Stimulated activated CD8-positive, alpha-beta memory T cell treated with anti-CD3 and anti-CD28 coated beads, Interleukin-4, amount 100 ng/mL, for 4 hours (primary cell): ENCODE measurements at places on chromosomes 11 and 22.

DNA sequence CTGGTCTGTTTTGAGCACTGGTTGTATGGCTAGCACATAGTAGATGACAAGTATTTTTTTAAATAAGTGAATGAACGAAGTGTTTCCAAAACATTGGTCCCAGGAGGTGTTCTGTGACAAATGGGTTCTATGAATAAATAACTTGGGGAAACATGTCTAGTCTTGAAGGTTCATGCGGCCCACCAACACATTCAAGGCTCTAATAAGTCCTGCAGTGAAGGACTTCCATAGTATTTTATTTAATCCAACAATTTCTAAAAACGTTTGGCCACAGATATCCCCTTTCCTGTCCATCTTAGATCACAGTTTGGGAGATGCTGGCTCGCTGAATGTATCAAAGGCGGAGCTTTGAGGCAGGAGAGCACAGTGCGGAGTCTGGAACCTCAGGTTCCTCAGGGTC, 22.5 kb downstream of the PARVG start:
- no peak for DNase-seq

GRCh38 chr22:40000171-40000570, 5.4 kb downstream of the FAM83F start:
- DNase-seq: no peak

DNA sequence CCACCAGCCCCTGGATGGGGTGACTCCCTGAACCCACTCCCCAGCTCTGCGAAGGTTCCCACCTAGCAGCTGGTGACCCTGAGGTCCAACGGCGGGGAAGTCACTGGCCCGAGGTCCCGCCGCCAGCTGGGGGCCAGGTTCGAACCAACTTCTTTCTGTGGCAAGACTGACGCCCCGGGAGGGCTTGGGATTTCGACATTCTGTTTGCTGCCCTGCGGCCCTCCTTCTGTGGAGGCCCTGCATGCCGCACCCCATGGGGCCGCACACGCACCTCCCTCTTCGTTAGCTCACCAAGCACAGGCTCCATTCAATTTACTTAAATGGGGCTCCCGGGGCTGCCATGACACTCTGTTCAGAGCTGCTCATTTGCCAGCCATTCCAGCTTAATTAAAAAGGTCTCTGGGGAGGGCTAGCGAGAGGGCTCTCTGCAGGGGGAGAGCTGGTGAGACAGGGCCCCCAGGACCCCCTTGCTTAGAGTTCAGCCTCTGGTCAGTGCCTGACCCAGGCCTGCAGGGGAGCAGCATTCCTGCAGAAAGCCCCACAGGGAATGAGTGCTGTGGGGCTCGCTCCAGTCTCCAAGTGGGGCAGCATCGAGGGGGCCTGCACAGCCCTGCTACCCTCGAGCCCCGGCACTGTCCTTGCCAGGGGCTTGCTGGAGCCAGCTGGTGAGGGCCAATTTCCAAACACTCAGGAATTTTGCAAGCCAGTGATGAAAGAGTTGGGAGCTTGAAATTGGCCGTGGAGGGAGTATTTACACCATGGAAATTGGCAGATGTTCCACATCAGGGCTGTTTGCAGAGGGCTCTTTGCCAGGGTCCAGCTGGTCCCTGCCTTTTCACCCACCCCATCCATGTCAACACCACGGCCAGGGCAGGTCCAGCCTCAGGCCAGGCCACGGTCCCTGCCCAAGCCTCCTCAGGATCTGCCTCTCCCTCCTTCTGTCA, 80.8 kb downstream of the CACNA1I start:
- DNase-seq: no peak

GRCh38 chr11:33687733-33688479, 12.7 kb downstream of the C11orf91 start:
- no peak for DNase-seq

GRCh38 chr11:19713196-19714021, 772 bp downstream of the NAV2 start:
- DNase-seq: no peak

GRCh38 chr22:45058622-45058912, 48.8 kb upstream of the PHF21B start:
- no peak for DNase-seq

DNA sequence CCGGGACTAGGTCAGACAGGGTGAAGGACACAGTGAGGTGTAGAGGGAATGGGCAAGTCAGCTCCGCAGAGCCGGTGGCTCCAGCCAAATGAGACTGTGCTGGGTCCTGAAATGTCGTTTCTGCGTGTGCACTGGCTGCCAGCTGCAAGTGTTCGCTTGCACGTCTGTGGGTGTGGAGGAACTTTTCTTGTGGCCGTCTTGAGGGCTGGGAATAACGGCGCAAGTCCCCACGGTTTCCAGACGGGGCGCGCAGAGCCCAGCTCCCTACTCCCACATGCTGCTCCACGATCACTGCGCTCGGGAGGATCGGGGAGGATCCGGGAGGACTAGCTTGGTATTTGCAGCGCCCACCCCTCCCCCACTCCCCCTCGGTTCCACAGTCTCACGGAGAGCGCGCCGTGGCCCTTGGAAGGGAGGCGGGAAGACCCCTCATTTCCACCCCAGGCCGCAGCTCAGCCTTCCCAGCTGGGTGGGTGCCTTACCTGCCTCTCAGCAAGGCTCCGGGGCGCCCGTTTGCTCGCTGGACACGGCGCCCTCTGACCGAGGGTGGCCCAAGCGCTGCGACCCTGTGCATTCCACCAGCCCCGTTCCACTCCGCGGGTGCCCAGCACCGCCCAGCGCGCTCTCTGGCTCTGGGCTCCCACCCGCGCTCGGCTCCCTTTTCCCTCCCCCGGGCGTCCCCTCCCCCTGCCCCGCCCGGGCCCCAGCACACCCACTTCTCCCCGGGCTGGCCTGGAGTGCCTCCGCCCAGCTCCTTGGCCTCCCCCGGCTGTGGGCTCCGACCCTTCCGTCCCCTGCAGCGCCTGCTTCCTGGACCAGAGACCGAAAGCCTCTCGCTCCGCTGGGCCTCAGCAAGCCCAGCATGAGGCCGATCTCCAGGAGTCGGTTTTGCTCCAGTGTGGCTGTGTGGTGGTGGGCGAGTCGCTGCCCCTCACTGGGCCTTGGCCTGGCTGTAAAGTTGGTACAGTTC, at the start of gene KCNE3:
TSS of gene KCNE3 (minus strand) at position 634 of the 970 bp plus-strand sequence. CDS start 9,986 bp downstream, outside the sequence.
- no peak for DNase-seq

DNA sequence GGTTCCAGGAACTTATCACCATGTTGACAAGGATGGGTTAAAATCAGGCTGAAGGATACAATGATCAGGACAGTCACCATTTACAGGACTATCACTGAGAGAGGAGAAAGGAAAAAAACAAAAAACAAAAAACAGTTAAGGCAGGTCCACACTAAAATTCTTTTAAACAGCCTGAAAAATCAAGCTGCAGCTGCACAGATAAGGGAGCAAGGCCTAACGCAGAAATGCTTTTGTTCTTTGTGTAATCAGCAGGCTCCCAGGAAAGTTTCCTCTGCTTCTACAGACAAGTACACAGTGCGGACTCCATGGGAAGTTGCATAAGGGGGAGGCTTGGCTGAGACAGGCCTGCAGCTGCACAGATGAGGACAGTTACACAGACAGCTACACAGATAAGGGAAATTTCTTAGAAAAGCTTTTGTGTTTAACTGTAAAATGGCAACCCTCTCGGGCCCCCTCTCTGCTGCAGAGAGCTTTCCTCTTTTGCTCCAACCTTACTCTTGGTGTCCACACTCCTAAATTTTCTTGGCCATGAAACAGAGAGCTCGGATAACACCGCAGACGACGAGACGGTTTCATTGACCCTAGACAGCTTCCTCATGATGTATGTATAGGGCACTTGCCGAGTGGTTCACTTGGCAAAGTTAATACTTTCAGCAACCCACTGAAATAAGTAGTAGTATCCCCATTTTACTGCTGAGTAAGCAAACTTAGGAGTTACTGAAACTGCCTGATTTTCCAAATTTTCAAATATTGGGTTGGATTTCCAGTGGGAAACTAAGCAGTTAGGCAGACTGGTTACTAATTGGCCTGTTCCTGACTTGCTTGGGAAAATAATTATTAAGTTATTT, 45.5 kb downstream of the PIWIL3 start:
- no peak for DNase-seq

DNA sequence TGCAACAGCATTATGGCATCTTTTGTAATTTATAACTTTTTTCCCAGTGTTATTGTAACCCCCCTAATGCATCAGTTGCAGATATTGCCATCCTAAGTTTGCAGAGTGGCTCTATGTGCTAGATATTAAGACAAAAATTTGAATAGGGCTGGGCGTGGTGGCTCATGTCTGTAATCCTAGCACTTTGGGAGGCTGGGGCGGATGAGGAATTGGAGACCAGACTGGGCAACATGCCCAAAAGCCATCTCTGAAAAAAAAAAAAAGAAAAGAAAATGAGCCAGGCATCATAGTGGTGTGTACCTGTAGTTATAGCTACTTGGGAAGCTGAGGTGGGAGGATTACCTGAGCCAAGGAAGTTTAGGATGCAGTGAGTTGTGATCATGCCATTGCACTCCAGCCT, 50.1 kb upstream of the MUC15 start:
- DNase-seq: no peak

DNA sequence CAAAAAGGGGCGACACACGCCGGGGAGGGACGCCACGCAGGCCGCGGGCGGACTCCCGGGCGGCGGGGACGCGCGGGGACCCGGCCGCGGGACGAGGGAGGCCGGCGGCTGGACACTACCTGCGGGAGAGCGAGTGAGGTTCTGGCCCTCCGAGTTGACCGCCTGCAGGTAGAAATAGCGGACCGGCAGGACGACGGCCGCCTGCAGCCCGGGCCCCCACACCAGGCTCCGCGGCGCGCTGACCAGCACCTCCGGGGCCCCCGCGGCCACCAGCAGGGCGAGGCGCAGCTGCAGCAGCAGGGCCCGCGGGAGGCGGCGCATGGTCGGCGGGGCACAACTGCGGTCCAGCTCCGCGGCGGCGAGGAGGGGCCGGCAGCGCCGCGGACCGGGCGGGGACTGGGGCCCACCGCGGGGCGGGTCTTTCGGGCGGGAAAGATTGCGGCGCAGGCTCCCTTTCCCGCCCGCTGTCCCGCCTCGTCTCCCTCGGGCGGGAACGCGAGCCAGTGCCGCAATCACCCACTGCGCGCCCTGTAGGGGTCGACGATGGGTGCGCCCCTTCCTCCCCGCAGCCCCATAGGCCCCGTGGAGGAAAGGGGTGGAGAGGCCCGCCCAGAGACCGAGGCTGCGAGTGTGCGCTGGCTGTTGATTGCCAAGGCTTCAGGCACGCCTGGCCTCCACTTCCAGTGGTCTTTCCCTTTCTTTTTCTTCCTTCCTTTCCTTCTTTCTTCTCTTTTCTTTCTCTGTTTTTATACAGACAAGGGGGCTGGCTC, at the start of gene POGLUT3:
TSS of gene POGLUT3 (minus strand) at position 339 of the 770 bp plus-strand sequence. CDS start at position 321, 18 bp downstream.
- no peak for DNase-seq

- no peak for DNase-seq
Observed at GRCh38 chr22:19214078-19214473, 35.5 kb upstream of the SLC25A1 start.

GRCh38 chr11:73293356-73293936, 14.6 kb upstream of the ARHGEF17 start:
- DNase-seq: no peak

- DNase-seq: peak; percentile 86
Observed at GRCh38 chr22:30649430-30650007, 13.9 kb downstream of the SLC35E4 start.

DNA sequence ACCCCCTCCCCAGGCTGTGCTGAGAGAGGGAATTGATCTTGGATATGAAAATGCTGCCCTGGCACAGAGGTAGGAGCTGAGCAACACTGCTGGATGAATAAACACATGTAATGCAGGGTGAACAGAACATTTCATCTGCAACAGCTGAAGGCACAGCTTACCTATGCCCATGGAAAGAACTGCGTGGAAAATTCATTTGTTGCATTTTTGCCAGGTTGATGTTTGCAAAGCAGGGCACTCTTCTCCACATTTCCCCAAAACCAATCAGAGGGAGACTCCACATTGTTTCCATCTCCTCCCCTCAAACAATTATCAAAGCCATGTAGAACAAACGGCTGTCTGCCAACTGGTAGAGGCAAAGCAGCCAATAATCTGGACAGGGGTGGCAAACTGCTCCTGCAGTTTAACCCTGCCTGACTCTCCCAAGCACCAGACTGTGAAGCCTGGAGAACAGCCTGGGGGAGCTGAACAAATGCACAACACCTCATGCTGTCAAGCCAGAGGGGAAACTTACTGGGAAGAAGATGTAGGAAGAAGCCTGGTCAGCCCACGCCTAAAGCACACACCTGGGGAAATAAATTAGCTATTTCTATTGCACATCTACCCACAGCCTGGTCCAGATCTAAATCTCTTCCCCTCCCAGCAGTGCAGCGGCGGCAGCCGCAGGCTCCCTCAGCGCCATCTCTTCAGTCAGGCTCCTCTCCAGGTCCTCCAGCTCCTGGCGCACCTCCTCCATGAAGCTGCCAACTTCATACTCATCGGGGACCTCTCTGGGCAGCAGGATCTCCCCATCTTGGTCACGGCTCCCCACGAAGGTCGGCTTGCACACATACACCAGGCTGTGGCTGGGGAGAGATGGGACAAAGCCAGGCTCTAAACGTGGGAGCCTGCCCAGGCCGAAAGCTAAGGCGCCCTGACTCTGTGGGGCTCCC, 44.3 kb downstream of the DKK3 start:
- DNase-seq: no peak

- no peak for DNase-seq
Observed at GRCh38 chr11:112972399-112973145, 11.4 kb downstream of the NCAM1 start.

GRCh38 chr11:1832920-1833295, 1.9 kb upstream of the SYT8 start:
- DNase-seq: no peak

GRCh38 chr22:32699686-32700085, 101.8 kb upstream of the TIMP3 start:
- DNase-seq: no peak

- DNase-seq: no peak
Observed at GRCh38 chr11:34266090-34266912, 91.5 kb downstream of the ABTB2 start.

DNA sequence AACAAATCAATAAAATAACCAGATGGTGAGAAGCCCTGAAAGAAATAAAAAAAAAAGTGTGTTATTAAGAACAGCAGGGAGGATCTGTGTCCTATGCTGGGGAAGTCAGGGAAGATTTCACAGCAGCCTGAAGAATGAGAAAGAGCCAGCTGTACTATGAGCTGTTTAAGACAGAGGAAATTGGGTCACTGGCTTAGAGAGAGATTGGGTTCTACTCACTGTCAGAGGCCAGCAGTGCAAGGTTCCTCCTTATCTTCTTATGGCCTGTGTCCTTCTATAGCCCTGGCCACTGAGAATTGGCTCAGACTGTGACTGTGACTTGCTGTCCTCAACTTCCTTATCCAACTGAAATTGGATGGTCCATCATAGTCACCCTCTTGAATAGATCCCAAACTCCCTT, 54.8 kb upstream of the FDX1 start:
- no peak for DNase-seq

DNA sequence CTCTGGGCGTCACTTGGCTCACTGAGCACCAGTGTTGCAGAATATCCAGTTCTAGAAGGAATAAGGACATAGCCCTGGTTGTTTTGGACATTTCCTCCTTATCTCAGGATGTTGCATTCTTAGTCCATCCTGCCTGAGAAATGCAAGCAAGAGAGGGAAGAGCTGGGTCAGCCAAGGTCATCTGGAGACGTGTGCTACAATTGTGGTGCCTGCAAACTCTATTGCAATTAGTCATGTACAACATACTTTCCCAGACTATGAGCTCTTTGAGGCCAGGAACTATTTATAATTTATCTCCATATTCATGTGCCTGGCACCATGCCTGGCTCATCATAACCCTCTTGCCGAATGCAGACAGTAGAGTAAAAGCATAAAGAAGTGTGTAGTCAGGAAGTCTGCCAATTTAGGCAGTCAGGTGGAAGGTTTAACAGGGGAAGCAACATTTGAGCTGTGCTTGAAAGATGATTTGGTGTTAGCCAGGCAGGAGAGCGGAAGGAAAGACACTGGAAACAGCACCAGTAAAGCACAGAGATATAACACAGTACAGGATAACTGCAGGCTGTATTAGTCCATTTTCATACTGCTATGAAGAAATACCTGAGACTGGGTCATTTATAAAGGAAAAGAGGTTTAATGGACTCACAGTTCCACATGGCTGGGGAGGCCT, 129.4 kb upstream of the PAX6 start:
- no peak for DNase-seq
